ENCODE measurements at places on chromosomes 4 and X.

GRCh38 chrX:22758807-22759481 is 240.8 kb upstream of the DDX53 start:
- DNase-seq, result no peak

DNA sequence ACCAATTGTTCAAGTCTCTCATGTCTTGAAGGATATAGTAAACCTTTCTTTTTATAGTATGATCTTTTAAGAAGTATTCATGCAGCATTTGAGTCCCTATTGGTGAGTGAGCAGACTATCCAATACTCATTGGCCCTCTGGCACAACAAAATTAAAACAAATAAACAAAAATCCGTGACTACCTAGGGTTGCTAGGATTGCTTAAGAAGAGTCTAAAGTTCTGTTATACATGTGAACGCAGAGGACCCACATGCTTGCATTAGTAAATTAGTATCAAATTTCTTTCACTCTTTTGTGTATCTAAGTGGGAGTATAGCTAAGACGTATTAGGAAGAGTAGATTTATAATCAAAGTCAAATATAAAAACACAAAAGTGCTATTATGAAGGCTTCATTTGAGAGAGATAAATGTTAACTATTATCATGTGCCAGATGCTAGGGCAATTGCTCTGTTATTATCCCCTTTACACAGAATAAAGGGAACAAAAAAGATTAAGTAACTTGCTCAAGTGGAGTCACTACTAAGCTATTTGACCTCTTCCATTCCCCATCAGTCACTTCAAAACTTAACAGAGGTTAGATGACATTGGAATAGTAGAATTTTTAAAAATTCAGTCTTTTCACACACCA is 29.2 kb upstream of the LARP1B start:
- peak; percentile 18 for DNase-seq

- no peak for DNase-seq
Observed at GRCh38 chr4:77201343-77201742, 44.3 kb downstream of the CCNG2 start.

- no peak for DNase-seq
Observed at GRCh38 chrX:11386812-11387211, 93.6 kb downstream of the AMELX start.

- DNase-seq, result no peak
Observed at GRCh38 chr4:5391492-5391891, 316.9 kb downstream of the EVC2 start.

- DNase-seq, result no peak
Observed at GRCh38 chrX:18935893-18936292, 48.0 kb downstream of the PHKA2 start.

DNA sequence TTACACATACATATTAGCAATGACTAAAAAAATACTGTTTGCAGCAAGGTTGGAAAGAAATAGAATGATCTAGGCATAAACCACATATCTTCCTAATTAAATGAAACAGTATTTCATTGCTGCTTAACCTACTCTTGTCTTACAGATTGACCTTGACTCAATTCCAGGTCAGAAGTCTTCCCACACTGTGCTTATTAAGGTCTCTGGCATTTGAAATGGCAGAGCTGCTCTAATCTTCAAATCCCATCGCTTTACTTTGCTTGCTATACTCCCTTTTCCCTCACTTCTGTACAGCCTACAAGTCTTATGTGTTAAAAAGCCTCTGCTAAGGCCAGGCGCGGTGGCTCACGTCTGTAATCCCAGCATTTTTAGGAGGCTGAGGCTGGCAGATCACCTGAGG is 424.5 kb downstream of the RPA4 start:
- DNase-seq, result no peak

DNA sequence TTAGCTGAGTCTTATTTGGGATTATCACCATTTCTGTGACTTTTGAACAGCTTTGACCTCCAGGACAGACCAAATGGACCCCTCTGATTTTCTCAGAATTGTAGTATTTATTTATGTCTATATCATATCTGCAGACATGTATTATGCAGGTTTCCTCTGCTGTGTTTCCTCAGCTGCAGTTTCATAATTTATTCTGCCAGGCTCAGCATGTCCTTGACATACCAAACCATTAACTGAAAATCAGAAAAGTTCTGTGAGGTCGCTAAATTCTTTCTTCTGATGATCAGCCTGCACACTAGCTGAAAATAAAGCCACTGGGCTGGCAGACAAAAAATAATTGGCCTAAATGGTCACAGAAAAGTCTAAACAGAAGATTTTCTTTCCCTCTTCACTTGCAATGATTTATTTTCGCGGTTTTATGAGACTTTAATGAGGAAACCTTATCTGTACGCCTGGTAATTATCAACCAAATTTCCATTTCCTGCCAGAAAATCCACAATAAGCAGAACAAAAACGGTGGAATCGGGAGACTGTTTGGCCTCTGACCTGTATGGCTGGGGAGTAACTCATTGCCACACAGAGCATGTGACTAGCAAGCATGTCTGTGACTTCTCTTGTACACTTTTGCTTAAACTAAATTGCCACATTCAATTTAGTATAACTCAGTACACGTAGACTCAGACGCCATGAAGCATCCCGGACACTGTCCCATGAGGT is 150.9 kb downstream of the ENPP6 start:
- no peak for DNase-seq

- DNase-seq, result no peak
Observed at GRCh38 chrX:136899221-136899620, 18.7 kb upstream of the RBMX start.

DNA sequence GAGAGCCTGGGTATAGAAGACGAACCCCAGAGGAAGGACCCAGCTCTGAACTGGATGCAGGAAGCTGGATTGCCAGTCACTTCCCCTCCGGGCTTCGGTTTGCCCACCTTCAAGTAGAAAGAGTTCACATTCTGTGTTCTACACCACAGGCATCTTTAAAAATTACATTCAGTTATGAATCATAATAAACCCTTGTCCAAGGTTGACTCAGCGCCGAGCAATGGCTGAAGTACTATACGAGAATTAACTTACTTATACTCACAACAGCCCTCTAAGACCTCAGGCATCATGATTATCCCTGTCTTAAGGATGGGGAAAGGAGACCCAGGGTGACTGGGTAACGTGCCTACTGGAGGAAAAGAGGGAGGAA is 72.5 kb downstream of the EVC2 start:
- no peak for DNase-seq

DNA sequence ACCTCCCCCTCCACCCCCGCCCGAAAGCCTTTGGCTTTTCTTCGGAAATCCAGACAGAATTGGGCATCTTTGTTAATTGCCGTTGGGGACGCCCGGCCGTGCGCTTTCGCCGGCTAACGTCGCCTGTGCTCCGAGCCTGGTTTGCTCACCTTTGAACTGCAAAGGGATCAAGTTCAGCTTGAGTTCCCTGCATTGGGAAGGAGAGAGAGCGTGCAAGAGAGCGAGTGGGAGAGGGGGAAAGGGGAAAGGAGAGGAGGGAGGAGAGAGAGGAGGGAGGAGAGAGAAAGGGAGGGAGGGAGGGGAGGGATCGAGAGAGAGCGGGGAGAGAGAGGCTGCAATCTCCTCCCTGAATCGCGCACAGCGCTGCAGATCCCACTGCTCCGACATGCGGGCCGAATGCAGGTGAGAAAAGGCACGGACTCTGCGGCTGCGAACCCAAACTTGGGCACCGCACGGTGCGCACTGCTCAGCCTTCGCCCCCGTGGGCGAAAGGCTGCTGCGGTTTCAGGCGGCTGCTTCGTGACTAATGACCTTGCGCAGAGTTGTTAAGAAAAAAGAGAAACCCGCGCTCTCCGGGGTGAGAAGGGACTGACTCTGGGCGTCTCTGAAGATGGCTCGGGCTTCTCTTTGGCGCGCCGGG is at the start of gene PCDH7:
Gene PCDH7, plus strand, starts transcription at position 349 of the 640 bp plus-strand sequence. CDS start 1,054 bp downstream, outside the sequence.
- peak; percentile 63 for DNase-seq

DNA sequence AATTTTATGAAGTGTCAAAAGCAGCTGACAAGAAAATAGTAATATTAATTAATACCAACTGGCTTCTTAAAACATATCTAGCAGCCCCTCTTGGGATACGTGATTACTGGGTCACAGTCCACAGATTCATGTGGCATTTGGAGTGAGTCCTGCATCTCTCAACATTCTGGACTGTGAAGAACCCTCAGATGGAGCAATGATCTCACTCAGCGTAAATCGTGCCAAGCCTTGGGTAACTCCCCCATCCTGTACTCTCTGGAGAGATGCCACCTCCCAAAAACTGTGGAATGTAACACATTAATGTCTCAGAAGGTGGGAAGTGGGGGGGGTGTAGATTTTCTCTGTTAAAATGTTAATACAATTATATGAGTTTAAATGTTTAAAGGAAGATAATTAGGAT is 118.2 kb upstream of the IQCM start:
- DNase-seq, result no peak

GRCh38 chr4:25068386-25068785 is 37.6 kb upstream of the LGI2 start:
- DNase-seq, result no peak

DNA sequence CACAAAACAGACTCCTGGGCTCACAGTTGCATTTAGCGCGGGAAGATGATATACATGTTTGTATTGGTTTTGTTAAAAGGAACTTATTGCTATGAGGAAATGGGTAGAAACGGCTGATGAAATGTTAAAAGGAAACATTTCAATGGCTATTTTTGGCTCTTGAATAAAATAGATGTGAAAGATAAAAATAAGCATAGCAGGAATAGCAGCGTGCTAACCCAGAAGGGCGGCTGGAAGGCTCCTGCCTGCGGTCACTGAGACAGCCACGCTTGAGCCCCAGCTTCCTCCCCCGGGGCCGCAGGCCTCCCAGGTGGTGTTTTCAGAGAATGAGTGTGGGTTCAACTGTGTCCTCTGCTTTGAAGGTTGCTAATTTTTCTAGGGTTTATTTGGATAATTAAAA is 35.0 kb upstream of the CLCN4 start:
- DNase-seq, result no peak

GRCh38 chr4:45578874-45579273 is 545.0 kb downstream of the GABRG1 start:
- no peak for DNase-seq

- DNase-seq, result no peak
Observed at GRCh38 chr4:164550989-164551712, 202.8 kb upstream of the SMIM31 start.

Measured in NCI-H1105 treated with DMSO at 0.1 percent for 48 hours (cell line).